Smooth muscle cell of the umbilical artery (primary cell): ENCODE measurements at places on chromosomes 5 and 9. TPM values are rescaled to one million over a fixed set of nuclear protein-coding genes. Genes with fewer than 3 reads are reported as not detected.

Gene OGN
- 0.59 TPM in 1 of 2 replicates, not detected in the other for total RNA-seq

Gene CDKN2B
- 74.0 and 173 TPM in 2 replicates for total RNA-seq

Gene MTAP
- total RNA-seq: 40.1 and 88.5 TPM in 2 replicates

Gene CCNI2
- total RNA-seq: not detected in 2 replicates

Gene IL7R
- total RNA-seq: 3.6 and 9.0 TPM in 2 replicates

Gene CBY3
- total RNA-seq: 0.23 TPM in 1 of 2 replicates, not detected in the other

Gene CCDC192
- total RNA-seq: not detected in 2 replicates

Gene MLANA
- 0.05 TPM in 1 of 2 replicates, not detected in the other for total RNA-seq

Gene NEUROG1
- total RNA-seq: not detected in 2 replicates

Gene PCDHB6
- total RNA-seq: 0.14 and 0.30 TPM in 2 replicates

Gene KLHL9
- total RNA-seq: 38.0 and 50.1 TPM in 2 replicates

Gene SV2C
- not detected in 2 replicates for total RNA-seq

Gene PCDHB7
- total RNA-seq: 0.18 and 0.89 TPM in 2 replicates

Gene SPOCK1
- total RNA-seq: 587 and 651 TPM in 2 replicates

Gene CERCAM
- 158 and 228 TPM in 2 replicates for total RNA-seq

Gene MELK
- total RNA-seq: 3.0 and 20.4 TPM in 2 replicates

Gene FAM221B
- not detected in 2 replicates for total RNA-seq

Gene LRRC19
- not detected in 2 replicates for total RNA-seq

Gene STPG3
- total RNA-seq: not detected in 2 replicates

Gene IL3
- not detected in 2 replicates for total RNA-seq

Gene CSF2
- 1.2 TPM in 1 of 2 replicates, not detected in the other for total RNA-seq

Gene WDR38
- not detected in 2 replicates for total RNA-seq

Gene ADRB2
- 0.18 and 0.30 TPM in 2 replicates for total RNA-seq

Gene IFNB1
- total RNA-seq: 0.30 TPM in 1 of 2 replicates, not detected in the other

Gene IRX1
- total RNA-seq: not detected in 2 replicates

Gene HAVCR1
- not detected in 2 replicates for total RNA-seq
